ENCODE measurements at places on chromosomes 2 and 18.

- no peak for DNase-seq
Observed at GRCh38 chr2:28394331-28394877, 1.7 kb downstream of the FOSL2 start.

DNA sequence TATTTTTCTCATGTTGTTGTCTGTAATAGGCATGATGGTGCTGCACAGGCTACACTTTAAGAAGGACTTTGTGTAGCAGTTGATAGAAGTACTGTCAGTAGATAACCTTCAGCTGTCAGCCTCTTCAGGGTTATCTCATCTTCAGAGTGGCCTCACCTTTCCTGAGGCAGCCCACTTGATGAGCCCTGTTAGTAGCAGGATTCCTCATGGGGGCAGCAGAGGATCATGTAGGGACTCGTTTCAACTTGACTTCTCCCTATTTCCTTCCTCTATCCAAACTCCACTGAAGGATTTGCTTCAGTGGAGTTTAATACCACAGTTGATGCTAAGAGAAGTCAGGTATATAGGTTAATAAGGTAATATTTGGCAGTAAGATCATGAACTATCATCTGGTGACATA, 530.3 kb upstream of the FSIP2 start:
- DNase-seq: no peak

DNA sequence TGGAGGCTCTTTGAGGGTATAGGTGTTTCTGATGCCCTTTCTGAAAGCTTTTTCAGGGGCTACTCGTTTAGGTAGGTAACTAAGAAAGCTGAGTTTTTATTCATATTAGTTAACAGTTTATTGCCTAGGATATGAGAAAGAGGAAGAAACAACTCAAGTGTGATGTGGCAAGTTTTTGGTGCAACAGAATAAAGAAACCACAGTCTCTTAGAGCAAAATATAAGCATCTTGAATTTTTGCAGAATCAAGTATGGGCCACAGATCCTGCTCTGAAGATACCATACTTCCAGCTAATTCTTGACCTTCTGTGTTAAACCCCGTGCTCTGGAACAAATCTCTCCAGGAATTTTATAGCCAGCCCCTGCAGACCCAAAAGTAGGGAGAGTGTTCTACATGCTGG, 147.7 kb upstream of the SLC1A4 start:
- DNase-seq: no peak

DNA sequence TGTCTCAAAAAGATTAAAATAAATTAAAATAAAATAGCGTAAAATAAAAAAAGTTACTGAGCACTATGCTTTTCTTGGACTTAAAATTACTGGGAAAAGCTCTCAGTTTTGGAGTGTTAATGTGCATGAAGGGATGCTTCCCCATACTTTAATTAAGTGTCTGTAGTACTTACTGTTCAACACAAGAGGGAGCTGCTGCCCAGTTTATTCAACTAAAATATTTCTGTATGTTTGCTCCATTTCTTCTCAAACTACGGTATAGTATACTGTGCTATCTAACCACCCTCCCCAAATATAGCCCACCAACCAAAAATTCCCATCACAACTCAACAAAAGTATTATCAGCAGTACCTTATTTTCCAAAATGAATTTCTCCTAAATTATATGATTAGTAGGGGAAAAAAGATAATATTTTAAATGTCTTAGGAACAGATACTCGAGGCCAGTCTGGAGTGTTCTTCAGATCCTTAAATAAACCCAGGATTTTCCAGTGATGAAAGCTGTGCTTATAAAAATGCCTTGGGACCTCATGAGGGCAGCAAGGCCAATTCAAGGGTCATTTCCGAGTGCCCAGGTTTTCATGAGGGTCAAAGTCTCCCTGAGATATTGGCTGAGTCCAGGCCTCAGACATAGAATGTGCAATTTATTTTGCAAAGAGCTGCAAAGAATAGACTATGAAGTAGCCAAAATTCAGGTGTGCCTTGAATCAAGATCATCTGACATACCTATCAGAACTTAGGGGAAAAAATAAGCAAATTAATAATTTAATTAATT, 64.1 kb downstream of the CHRNA1 start:
- DNase-seq: peak; percentile 64

DNA sequence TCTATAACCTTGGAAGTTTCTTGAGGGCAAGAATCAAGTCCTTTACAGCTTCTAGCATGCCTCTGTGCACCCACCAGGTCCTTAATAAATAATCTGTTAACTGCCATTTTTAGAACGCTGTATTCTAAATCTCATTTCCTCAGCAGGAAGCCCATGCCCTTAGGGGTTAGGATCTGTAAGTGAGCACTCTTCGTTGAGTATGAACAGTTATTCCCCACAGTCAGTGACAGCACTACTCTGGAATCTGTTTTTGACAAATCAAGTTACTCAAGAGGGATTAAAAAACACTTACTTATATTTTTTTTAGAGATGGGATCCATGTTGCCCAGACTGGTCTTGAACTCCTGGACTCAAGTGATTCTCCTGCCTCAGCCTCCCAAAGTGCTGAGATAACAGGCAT, 14.6 kb downstream of the PAIP2B start:
- no peak for DNase-seq

DNA sequence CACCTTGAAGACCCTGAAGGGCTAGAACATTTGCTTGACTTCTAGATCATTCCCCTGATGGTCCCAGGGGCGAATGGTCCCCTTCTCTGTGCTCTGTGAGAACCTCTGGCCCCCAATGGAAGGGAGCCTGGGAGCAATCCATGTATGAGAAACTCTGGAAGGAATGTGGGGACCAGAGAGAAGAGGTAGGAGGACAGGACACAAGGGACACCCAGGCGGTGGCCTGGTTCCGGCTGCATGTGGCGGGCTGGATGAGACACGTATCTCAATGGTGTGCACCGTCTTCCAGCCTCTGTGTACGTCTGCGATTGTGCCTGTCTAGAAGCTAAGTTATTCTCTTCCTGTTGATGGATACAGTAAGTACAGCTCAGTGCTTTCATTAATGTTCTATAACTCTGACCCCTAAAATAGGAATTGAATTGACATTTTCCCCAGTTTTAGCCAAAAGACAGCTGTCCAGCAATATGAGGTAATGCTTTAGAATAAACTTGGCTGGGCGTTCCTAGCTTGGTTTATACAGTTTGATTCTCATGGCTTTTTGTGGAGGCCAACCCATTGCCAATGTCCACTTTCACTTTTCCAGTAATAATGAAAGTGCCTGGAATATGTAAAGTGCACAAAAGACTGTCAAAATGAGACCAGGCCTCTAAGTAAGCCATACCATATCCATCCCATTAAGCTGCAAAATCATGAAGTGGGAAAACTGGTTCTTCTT, 30.1 kb upstream of the COPS8 start:
- no peak for DNase-seq

DNA sequence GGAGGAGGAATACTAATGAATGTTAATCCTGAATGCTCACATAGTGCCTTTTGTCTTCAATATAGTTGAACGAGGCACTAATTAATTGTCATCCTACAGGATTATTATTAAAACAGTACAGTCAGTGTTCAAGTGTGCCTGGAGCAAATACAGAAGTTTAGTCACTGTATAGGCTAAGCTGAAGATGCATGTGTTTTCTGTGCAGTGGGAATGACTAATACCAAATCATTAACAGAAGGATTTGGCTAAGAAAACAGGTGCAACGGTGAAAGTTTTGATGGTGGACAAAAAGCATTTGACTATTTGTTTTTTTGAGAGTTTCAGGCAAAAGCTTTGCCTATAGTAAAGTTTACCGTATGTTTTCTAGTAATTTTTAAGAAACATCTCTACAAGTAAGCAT, 62.8 kb downstream of the DCC start:
- no peak for DNase-seq

DNA sequence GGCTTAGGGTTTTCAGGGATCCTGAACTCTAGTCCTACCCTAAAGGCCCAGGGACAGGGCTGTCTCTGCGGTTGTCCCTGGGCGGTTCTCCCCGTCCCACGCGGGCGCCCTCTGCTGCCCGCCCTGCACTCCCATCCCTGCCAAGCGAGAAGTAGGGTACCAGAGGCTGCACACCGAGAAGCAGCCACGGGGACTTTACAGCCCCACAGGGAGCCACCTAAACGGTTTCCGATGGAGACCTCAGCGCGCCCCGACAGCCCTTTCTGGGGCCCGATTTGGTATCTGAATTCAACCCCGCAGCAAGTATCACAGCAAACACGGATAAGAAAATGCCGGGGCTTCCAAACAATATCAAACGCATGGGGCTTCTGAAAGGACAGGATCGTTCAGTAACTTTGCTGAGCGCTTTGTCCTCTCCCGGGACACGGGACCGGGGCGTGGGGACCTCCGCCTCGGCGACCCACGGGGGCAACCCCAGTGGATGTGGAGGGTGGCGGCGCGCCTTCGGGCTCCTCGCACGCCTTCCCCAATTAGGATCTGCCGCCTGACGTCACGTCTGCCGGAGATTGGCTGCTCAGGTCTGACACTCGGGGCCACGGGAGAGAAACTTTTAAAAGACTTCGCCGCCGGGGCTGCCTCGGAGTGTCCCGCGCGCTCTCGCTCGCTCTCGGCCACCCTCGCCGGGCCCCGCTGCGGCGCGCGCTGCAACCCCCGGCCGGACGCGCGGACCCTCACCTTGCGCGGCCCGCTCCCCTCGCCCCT, at the start of gene LTBP1:
Gene LTBP1 (plus strand): TSS at position 640 of the 762 bp plus-strand sequence. CDS start 372 bp downstream, outside the sequence.
- peak; percentile 71 for DNase-seq

DNA sequence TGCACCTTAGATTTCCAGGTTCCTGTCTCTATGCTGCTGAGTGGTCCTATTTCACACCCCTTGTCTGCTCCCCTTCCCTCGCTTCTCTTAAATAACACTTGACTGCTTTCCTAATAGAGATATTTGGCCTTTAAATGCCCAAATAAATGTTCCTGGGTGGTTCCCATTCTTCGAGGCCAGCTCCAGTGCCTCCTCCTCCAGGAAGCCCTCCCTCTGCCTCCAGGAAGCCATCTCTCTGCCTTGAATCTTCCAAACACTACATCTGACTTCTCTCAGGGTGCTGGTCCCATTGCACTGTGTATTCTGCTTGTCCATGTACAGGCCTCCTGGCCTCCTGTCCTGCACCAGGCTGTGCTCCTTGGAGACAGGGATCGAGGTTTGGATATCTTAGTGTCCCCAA, 14.2 kb downstream of the EHD3 start:
- no peak for DNase-seq

GRCh38 chr2:203533676-203534591, 1.2 kb downstream of the RAPH1 start:
- peak; percentile 38 for DNase-seq

- DNase-seq: no peak
Observed at GRCh38 chr2:233791883-233792329, 13.8 kb downstream of the MROH2A start.

- DNase-seq: no peak
Observed at GRCh38 chr2:27593240-27593639, 10.4 kb downstream of the ZNF512 start.

- no peak for DNase-seq
Observed at GRCh38 chr2:105380432-105381100, 18.3 kb downstream of the FHL2 start.

DNA sequence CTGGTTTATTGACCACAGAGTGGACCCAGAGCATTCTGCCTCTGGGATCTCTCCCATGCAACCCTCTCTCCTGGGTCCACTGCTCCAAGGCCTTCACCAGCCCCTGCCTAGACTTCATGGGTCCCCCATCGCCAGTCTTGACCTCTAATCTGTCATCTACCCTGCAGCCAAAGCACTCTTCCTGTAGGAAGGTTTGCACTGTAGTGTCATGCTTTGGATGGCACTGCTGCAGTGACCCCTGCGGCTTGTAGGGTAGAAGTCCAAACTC, 41.7 kb downstream of the MYO7B start:
- DNase-seq: no peak

- no peak for DNase-seq
Observed at GRCh38 chr2:15302154-15302553, 259.0 kb downstream of the NBAS start.

DNA sequence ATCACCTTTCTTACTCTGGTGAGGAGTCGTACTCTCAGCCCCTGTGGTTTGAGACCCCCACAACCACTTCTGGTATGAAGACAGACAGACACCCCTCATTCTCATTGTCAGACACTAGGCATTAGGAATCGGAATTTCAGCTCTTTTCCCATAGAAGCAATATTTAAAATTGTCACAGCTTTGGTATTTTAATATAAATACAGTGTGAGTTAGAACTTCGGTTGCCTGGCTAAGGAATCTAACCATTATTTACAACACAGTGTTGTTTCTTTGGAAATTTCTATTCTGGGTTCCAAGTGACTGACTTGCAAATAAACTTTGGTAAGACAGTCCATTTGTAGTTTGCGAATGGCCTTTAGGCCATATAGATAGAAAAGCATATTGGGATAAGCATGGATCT, 318.1 kb downstream of the PARD3B start:
- DNase-seq: no peak

- no peak for DNase-seq
Observed at GRCh38 chr2:48482769-48483168, 47.2 kb upstream of the STON1 start.

DNA sequence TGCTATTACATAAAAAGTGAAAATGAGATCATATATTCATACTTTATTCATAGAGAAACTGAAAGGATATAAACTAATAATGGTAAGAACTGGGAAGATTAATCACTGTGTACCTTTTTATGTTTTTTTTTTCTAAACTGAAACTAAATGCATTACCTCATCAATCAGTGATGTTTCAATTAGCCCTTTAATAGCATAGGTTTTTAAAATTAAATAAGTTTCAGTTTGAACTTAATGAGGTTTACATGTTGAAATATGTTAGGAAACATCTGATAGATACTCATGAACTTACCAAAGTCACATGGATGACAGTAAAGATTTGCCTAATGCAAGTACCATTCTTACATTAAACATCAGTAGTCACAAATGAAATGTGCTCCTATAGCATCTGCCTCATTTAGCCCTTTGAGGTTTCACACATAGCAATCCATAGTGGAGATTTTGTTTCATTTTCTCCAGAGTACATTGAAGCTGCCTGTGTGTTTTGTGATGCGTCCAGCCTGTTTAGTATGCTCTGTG, 8.9 kb downstream of the MAPRE2 start:
- DNase-seq: no peak

GRCh38 chr2:7270011-7270431, 352.8 kb downstream of the RNF144A start:
- DNase-seq: no peak

DNA sequence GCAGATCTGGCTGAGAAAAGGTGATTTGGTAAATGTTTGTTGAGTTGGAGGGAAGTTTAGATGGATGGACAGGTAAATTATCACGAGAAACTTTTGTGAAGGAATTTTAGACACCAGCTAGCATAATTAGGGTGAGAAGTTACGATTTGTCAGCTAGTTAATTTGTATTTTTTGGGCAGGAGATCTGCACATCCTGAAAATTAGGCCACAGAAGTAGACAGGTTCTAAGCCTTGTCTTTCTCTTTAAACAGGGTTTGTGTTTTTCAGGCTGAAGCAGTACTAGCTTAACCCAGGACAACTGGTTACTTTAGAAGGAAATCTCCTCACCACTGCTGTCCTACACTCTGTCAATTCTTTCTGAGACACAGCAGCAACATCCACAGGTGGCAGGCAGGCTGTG, 49.1 kb downstream of the DDX1 start:
- DNase-seq: no peak

- DNase-seq: peak; percentile 62
Observed at GRCh38 chr2:148658807-148659722, 14.5 kb downstream of the EPC2 start.

Measured in CD4-positive, alpha-beta T cell treated with Interleukin-21 for 1 hour (primary cell).